Hematopoietic multipotent progenitor cell (in vitro differentiated cells): ENCODE measurements at places on chromosomes 7 and 10.

DNA sequence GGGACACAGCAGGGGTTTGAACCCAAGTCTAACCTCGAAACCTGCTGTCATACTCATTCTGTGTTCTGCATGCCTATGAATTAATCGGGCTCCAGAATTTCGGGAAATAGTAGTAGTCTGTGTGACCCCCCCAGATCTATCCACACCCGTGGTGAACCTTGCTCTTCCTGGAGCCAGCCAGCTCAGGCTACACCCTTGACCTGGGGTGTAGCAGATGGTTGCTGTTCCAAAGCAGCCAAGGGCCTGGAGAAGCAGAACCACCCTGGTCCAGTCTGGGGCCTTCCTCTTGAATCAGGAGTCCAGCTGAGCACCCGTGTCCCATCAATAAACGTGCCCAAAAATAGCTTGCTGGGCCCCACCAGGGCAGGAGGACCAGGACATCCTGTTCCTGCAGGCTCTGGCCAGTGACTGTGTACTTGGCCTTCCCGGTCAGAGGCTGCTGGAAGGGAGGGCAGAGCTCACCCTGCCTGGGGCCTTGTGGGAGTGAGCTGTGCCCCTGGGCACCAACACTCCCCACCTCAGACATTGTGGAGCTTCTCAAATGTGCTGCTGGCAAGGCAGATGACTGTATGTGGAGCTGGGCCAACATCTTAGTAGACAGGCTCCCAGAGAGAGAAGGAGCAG is 101.2 kb upstream of the ZNF716 start:
- no peak for DNase-seq

DNA sequence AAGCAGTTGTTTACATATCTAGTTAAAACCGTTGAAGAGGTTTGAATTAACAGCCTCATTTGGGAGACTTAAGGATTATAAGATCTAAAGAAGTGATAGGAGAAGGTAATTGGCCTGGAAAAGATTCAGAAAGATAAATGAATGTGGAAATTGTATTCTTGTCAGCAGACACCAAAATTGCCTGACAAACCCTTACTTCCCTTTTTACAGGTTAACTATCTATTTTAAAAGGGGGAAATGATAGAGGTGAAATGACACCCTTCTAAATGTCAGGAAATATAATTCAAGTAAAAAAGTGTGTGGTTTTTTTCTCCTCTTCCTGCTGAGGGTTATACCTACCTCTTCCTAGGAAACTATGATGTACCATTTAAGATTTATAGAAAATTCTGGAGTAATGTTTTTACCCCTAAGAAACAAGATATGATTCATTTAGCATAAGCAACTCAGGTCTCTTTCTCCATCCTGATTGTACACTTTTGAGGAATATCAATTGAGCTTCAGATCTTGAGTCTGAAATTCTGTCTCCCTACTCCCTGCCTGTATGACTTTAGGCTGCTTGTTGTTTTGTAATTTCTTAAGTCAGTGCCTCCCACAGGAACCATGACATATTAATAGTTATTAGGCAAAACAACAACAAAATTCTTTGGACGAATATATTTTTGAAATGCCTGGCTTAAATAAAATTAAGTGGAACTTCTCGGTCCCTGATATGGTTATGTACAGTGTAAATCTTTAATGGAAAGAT is 250.4 kb downstream of the RNLS start:
- DNase-seq, result no peak

GRCh38 chr10:127272076-127272475 is 75.7 kb upstream of the INSYN2A start:
- DNase-seq, result no peak

GRCh38 chr10:20372748-20373147 is 524.4 kb downstream of the NEBL start:
- DNase-seq, result no peak
